ENCODE measurements at places on chromosomes 13 and 19.

DNA sequence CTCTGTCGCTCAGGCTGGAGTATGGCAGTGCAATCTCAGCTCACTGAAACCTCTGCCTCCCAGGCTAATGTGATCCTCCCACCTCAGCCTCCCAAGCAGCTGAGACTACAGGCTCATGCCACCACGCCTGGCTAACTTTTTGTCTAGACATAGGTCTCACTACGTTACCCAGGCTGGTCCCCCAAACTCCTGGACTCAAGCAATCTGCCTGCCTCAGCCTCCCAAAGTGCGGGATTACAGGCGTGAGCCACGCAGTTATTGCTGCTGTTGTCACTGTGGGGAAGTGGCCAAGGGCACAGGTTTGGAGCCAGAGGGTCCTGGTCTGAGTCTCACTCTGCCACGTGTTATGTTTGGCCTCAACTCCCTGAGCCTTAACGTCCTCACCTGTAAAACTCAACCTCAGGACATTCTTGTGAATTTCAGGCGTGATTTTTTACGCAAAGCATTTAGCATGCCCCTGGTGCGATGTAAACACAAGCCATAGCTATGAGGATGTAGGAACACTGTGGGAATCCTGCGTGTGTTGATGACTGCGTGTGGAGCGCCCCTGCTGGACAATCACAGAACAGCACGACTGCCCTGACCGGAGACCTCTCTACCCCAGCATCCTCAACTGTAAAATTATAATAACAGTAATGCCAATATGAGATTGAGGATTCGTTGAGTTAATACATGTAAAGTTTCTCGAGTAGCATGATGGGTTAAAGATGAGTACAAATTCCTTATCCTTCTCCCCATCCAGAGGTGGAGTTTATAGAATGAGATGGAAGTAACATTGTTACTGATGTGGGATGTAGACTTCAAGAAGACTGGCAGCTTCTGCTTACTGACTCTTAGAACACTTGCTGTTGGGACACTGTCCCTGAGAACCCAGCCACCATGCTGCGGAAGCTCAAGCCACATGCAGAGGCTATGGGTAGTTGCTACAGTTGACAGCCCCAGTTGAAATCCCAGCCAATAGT is 41.8 kb upstream of the PNMA8B start:
- DNase-seq = no peak

DNA sequence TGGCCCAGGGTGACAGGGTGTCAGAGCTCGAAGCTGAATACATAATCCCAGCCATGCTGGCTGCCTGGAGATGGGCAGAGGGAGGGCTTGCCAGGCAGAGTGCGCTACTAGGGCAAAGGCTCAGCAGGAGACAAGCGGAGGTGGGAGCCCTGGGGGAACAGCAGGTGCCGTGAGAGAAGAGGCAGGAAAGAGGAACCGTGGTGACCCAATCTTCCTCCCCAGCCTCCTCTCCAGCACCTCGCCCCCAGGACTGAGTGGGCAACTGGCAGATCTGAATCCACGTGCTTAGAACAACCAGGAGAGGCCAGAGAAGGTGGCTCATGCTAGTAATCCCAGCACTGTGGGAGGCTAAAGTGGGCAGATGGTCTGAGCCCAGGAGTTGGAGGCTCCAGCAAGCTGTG is 11.0 kb upstream of the CCL25 start:
- DNase-seq = no peak

- DNase-seq = no peak
These were observed 76.2 kb upstream of the TNFSF11 start for GRCh38 chr13:42497798-42498197.

DNA sequence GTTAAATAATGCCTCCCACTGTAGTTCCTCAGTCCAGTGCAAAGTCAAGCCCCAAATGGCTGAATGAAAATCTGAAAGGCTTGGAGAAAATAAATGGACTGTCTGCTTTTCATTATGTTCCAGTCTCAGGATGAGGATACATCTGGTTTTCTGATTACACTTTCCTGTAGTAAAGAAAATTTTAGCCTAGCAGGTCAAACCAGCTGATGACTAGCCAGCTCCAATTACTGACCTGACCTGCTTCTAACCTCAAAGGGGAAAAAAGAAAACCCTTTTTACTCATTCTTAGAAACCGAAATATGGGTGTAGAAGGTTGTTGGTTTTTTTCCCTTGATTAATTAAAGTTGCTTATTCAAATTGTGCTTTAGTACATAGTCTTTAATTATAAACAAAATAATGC is 418.4 kb downstream of the EFNB2 start:
- DNase-seq = no peak

GRCh38 chr19:50380751-50381151 is 3.4 kb upstream of the POLD1 start:
- DNase-seq = no peak

DNA sequence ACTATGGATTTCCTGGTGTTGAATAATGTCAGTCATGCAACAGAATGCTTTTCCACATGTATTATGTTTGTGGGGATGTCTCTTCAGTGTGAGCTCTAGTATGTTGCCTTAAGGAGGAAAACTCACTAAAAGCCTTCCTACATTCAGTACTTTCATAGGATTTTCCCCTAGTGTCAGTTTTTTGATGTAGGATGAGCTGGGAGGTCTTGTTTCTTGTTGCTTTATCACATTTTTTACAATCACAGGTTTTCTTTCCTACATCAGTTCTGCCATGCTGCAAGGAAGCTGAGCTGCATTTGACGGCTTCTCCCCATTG is 8.5 kb upstream of the USP29 start:
- DNase-seq = no peak

DNA sequence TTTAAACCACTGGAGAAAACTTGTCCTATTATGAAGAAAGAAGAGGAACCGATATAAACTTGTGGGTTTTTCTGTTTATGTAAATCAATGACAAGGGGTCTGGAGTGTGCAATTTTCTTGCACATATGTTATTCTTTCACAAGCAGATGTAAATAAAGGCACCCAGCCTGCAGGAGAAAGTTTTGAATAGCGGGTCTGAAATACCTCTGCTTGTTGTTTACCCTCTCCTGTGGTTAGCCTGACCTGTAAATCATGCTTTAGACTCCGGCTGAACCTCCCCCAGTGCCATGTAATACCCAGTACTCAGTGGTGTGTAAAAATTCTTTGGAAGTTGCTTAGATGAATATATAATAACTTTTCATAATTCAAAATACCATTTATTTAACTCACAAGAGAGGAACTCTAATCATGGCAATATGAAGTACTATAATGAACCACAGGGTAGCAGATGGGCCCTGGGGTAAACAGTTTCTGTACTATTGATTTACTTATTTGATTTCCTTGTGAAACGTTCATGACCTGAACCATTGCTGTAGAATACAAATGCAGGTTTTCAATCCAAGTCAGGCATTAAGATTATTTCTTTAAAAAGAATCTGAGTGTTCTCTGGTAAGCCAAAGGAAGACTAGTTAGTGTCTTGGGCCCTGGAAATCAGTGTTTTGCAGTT is 245.1 kb downstream of the LMO7 start:
- DNase-seq = no peak

- no peak for DNase-seq
These were observed 70.6 kb downstream of the HSPH1 start for GRCh38 chr13:31090961-31091624.

- DNase-seq = no peak
These were observed 533.8 kb downstream of the OLFM4 start for GRCh38 chr13:53562419-53562818.

DNA sequence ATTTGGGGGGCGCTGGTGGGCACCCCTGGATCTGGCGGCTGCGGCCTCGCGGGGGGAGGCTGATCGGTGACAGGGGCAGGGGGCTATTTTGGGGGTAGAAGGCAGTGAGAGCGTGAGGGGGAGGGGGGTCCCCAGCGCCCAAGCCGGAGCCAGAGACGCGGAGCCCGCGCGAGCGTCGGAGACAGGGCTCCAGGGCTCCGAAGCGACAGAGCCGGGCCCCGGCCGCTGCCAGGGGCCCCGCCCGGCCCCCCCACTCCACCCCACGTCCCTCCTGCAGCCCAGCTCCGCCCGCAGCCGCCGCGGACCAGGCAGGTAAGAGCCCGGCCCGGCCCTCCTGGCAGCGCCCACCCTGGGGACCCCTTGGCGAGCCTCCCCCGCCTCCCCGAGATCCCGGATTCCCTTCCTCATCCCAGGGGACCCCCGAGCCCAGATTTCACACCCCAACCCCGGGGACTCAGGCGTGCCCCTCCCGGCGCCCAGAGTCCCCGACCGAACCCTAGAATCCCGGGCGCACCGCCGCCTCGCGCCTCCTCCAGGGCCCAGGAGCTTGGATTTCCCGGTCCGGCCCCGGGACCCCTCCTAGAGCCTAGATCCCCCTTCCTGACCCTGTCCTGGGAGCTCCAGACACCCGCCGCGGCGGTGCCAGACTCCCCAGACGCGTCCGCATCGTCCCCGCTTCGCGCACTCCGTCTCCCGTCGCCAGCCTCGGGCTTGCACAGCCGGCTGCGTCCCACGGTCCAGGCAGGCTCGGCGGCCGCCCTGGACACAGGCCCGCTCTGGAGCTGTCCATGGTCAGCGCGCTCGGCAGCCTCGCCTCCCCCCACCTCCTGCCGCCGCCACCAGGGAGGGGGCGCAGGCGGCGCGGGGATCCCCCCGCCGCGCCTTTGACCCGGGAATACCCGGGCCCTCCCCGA is at the start of gene PPFIA3:
Gene PPFIA3, plus strand, starts transcription at position 134 of the 914 bp plus-strand sequence. CDS start 8,330 bp downstream, outside the sequence.
- DNase-seq = no peak

DNA sequence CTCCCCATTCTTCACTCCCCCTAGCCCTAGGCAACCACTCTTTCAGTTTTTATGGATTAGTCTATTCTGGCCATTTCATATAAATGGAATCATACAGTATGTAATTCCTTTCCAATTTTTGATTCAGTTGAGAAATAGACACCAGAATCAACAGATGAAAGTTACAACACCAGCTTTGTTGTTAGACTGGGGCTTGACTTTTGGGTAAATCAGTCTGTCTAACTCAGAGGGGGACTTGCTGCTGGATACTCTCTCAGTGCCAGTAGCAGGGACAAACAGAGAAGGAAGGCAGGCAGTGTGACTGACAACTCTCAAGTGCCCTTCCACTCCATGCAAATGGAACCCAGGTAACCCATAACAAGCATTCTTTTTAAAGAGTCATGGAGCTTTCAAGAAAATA is 40.7 kb downstream of the CDADC1 start:
- no peak for DNase-seq

DNA sequence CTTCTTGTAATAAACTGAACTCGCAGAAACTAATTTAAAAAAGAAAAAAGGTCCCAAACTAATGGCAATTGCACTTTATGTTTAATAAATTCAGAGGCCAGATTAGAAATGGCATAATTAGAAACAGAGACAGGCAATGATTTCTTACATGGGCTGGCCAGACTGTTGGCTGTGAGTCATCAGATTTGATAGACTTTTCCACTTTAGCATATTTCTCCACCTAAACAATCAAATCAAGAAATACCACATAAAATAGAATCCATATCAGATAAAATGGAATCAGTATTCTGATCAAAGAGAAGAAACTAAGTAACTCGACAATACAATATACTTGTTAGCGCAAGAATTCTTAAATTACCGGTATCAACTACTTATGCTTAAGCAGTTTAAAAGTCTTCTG is 29.0 kb downstream of the EXOSC8 start:
- DNase-seq = no peak

DNA sequence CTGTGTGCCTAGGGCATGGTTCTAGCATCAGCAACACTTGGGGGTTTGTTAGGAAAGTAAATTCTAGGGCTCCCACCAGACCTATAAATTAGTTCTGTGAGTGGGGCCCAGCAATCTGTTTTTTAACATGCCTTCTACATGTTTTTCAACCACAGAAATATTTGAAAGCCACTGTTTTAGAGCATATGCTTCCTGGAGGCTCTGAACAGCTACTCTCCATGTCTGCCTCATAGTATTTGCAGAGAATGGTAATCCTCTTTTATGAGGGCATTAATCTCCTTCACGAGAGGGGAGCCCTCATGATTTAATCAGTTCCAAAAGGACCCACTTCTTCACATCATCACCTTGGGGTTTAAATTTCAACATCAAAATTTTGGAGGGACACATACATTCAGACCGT is 6.0 kb downstream of the SPATA13 start:
- DNase-seq = no peak

DNA sequence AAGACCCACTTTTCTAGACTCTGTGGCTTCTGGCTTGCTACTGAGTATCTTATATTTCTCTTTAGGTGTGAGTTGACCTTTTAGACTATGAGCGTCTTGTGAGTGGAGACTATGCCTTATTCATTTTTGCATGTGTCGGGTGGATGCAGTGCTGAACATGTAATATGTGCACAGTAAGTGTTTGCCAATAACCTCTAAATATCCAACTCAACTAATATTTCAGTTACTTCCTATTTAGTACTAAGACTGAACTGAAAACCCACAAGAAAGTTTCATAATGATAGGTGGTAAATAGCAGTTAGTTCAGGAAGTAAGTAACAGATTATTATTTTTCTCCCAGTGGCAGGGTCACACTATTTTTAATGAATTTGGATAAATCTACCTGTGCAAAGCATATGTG is 269.3 kb downstream of the KCNRG start:
- DNase-seq = no peak

- no peak for DNase-seq
These were observed 6.0 kb upstream of the CCDC97 start for GRCh38 chr19:41303954-41304353.

GRCh38 chr19:1763648-1764639 is 10.6 kb downstream of the ONECUT3 start:
- DNase-seq = no peak

DNA sequence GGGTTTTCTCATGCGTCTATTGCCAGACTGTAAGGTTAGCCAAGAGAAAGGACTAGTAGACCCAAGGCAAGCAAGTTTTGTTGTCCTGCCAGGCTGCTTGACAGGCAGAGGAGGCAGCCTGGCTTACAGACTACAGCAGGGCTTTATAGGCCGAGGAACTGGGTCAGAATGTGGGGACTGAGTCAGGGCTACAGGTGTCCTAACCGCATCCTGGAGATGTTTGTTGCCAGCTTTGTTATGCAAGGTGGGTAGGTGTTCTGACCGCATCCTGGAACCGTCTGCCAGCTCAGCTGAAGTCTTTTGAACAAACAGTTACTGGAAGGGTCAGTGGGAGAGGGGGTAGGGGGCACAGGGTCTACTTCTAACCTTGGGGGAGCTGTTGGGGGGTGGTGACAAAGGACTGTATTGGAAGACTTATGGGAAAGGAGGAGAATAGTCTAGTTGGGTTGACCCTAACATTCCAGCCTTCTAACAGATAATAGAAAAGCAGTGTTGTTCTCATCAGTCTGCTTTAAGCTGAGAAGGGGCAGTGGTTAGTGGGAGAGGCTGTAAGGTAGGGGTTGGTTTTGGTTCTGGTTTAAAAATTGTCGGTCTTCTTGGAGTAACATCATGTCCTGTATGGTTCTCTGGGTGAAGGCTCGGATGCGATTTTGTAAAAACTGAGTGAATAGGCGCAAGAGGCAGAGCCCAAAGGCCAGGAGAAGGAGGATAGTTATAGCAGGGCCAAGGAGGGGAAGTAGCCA is 913.8 kb upstream of the SLITRK5 start:
- DNase-seq = no peak

Measured in AG04449 (cell line).